ENCODE measurements at places on chromosomes 3 and 15.

- DNase-seq = no peak
Measured at GRCh38 chr3:105957722-105958121, 88.9 kb upstream of the CBLB start.

- no peak for DNase-seq
Measured at GRCh38 chr15:68228143-68228970, 1.2 kb downstream of the CLN6 start.

- no peak for DNase-seq
Measured at GRCh38 chr3:190619761-190620160, 105.9 kb downstream of the IL1RAP start.

DNA sequence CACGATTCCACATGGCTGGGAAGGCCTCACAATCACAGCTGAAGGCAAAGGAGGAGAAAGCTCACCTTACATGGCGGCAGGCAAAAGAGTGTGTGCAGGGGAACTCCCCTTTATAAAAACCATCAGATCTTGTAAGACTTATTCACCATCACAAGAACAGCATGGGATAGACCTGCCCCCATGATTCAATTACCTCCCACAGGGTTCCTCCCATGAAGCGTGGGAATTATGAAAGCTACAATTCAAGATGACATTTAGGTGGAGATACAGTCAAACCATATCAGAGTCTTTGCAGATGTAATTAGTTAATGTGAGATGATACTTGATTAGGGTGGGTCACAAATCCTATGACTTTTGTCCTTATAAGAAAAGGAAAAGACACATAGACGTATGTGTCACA lies 688.9 kb downstream of the GBE1 start:
- DNase-seq = no peak

- no peak for DNase-seq
Measured at GRCh38 chr3:144821583-144821982, 850.0 kb downstream of the DIPK2A start.

DNA sequence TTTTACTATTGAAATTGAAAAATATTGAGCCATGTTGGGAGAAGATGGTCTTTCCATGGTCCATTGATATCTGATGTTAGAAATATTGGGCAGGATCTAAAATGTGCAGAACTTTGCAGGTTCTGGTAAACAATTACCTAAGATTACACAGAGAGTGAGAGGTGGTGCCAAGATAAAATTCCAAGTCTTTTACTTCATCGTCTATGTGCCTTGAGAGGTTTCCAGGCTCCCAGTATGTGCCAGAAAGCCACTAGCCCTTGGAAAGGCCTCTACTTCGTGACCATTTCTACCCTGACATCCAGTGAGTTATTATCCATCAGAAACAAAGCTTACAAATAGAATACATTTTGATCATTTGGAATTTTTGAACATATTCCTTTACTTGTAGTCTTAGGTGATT lies 27.6 kb downstream of the CD200 start:
- DNase-seq = no peak

DNA sequence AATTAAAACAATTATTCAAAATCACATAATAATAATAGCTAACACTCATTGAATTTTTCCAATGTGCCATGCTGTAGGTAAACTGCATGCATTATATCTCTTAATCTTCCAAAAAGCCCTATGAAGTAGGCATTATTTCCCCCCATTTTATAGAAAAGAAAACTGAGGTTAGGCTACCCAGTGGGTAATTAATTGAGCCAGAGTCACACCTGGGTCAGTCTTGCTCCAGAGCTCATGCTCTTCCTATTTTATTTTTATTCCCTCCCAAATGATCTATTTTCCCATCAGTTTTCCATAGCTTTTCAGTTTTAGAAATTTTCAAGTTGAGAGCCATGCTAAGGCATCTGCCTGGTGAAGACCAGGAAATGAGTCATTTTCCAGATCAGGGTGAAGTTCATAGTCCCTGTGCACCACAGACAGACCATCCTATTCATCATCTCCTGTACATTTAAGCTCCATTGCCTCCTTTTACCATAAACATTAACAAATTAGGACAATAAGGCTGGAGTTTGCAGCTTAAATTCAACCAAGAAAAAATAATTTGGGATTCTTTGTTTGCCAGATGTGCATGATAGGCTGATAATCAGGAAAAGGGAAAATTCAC lies 417.3 kb downstream of the OTOL1 start:
- no peak for DNase-seq

GRCh38 chr15:70426096-70426821 lies 328.5 kb upstream of the TLE3 start:
- DNase-seq = no peak

DNA sequence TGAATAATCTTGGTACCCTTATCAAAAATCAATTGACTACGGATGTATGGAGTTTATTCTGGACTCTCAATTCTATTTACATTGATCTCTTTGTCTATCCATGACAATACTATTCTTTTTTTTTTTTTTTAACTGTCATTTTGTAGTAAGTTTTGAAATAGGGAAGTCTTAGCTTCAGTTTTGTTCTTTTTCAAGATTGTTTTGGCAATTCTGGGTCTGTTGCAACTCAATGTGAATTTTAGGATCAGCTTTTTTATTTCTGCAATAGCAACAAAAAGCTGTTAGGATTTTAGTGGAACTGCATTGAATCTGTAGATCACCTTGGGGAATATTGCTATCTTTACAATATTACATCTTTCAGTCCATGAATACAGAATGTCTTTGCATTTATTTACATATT lies 21.4 kb downstream of the BTLA start:
- DNase-seq = no peak

DNA sequence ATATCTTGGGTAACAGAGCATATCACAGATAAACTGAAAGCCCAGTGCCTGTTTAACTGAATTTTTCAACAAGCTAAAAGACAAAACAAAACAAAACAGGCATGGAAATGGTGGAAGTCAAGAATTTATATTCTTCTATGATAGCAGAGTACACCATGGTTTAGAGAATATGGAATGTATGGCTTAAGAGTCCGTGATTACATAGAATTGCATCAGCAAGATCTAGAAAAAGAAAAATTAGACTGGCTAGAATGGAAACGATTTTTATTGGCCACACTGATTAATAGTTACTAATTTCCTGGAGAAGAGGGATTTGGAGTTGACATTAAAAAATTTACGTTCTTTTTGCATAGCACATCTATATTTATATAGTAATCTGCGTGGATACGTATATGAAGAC lies 435.2 kb upstream of the DPPA4 start:
- no peak for DNase-seq

- no peak for DNase-seq
Measured at GRCh38 chr15:40247406-40247971, 8.6 kb downstream of the PAK6 start.

GRCh38 chr15:98289747-98290146 lies 329.2 kb downstream of the ARRDC4 start:
- DNase-seq = no peak
